ENCODE measurements at places on chromosomes 4 and X.

DNA sequence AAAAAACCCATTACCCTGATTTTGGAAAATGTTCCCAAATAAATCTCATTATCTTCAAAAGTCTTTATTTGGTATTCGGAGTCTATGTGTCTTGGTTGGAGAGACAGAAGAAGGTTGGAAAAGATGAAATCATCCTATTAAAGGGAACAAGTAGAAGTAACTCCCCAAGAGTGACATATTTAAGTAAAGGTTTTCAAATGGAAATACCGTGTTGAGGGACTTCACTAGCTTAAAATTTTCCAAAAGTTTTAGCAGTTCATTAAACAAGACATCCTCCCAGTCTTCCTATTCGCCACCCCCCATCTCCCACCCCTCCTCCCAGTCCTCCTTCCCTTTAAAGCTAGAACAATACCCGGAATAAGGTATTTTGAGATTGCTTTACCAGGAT lies 62.7 kb upstream of the CCDC160 start:
- DNase-seq, result no peak

DNA sequence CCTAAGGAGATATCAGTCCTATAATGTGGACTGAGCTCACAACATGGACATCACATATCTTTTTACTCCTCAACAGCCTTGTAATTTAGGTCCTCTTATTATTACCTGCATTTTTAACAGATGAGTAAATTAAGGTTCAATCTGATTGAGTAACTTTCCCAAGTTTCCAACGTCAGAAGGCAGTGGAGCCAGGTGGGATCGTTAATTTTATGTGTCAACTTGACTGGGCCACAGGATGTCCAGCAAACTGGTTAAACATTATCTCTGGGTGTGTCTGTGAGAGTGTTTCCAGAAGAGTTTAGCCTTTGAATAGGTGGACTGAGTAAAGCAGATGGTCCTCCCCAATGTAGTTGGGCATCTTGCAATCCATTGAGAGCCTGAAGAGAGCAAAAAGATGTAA lies 59.0 kb upstream of the SLIT2 start:
- peak; percentile 1 for DNase-seq

DNA sequence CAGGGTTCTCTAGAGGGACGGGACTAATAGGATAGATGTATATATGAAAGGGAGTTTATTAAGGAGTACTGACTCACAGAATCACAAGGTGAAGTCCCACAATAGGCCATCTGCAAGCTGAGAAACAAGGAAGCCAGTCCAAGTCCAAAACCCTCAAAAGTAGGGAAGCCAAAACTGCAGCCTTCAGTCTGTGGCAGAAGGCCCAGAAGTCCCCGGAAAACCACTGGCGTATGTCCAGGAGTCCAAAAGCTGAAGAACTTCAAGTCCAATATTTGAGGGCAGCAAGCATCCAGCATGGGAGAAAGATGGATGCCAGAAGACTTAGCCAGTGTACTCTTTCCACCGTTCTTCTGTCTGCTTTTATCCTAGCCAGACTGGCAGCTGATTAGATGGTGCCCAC lies 227.2 kb downstream of the KCTD8 start:
- no peak for DNase-seq

DNA sequence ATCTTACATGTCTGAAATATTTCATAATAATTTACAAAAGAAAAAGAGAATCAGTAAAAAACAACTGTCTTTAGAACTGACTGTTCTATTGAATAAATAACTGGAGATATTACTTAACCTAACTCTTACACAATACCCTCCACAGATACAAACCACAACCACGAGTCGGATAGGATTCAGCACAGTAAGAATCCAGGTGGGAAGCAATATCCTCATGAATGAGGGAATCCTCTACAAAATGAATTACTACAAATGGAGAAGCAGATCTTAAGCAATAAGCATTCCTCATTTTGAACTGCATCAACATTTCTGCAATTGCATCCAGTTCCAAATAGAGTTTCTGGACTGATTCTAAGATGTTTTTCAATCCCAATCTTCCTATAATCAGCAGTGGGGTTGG lies 227.1 kb downstream of the SH2D1A start:
- DNase-seq, result no peak

Measured in HFF-Myc (cell line).